ENCODE measurements at places on chromosomes 7 and 10.

- no peak for DNase-seq
Observed at GRCh38 chr10:46026106-46026505, 4.3 kb downstream of the NCOA4 start.

GRCh38 chr10:87038286-87038717, 18.2 kb downstream of the FAM25A start:
- DNase-seq, result no peak

DNA sequence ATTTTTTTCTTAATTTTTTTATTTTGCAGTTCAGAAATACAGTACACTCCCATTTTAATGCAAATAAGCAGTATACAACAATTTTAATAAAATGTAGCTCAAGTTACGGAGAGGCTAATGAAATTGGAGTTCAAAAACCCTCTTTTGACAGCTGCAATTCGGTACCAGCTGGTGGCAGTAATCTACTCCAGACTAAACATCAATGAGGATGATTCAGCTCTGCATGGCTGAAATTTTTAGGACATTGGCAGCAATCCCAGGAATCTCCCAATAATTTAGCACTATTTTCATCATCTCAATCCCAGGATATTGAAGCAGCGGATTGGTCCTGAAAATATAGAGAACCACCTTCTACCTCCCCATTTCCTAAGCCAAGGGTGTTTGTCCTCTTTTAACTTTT, 278.8 kb downstream of the CACNA2D1 start:
- no peak for DNase-seq

- no peak for DNase-seq
Observed at GRCh38 chr10:1643161-1643907, 94.0 kb downstream of the ADARB2 start.

DNA sequence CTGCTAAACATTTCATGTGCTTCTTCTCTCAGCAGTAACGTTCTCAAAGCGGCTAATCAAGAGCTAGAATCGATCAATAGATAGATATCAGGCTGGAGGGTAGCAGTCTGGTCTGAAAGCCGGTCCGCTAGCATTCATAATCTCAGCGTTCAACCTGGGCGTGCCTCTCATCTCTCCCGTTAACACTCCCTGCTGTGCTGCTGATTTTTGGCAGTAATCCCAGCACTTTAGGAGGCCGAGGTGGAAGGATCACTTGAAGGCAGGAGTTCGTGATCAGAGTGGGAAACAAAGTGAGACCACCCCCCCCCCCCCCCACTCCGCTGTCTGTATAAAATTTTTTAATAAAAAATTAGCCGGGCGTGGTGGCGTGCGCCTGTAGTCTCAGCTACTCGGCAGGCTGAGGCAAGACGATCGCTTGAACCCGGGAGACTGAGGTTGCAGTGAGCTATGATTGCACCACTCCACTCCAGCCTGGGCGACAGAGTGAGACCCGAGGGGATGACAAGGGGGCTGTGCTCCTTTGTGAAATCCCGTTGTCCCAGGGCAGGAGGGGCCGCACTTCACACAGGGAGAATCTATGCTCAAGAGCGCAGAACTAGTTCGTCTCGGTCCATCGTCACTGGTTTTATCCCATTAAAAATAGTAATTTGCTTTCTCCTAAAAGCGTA, 624 bp upstream of the CEP55 start:
- no peak for DNase-seq

GRCh38 chr10:19749185-19749729, 67.0 kb upstream of the PLXDC2 start:
- DNase-seq, result no peak

GRCh38 chr7:105020926-105021325, 6.9 kb downstream of the KMT2E start:
- no peak for DNase-seq

DNA sequence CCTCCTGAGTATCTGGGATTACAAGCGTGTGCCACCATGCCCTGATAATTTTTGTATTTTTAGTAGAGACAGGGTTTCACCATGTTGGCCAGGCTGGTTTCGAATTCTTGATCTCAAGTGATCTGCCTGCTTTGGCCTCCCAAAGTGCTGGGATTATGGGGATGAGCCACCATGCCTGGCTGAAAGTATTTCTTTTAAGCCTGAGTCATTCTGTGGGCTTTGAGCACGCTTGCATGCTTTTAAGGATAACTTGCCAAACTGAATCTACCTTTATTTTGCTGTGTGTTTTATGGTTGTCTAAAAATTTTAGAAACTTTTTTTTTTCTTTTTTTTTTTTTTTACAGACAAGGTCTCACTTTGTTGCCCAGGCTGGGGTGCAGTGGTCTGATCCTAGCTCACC, 33.2 kb downstream of the CNNM2 start:
- DNase-seq, result no peak

- DNase-seq, result no peak
Observed at GRCh38 chr7:35747611-35748010, 52.7 kb upstream of the HERPUD2 start.

- no peak for DNase-seq
Observed at GRCh38 chr10:48254750-48255512, 19.6 kb downstream of the FRMPD2 start.

DNA sequence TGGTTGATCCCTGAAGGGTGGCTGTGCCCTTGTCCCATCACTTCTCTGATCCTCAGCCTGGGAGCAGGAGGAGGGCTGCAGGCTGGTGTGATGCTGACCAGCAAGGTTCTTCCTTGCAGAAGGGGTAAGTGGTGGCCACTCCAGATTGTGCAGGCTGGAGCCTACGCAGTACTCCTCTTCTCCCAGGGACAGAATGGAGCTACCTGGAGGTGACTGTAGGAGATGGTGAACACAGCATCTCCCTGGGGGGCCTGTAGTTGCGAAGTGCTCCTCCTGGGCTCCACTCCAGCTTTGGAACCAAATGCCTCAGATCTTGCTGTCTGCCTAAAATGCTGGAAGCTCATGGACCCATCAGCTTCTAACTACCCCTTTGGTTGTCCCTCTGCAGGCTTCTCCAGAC, 323.6 kb upstream of the PODXL start:
- DNase-seq, result no peak

GRCh38 chr10:93746844-93747284, 10.9 kb upstream of the LGI1 start:
- peak; percentile 65 for DNase-seq

DNA sequence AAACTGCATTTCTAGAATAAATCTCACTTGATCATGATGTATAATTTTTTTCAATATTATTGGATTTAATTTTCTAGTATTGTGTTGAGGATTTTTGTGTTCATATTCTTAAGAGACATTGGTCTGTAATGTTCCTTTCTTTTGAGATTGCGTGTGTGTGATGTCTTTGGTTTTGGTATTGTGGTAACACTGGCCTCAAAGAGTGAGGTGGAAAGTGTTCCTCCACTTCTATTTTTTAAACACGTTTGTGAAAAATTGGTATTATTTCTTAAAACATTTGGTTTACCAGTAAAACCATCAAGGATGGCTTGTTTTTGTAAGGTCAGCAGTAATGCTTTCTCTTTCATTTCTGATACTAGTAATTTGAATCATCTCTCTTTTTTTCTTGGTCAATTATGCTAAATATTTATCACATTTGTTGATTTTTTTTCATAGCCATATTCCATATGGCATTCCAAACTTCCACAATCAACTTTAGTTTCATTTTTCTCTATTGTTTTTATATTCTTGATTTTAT, 290.2 kb upstream of the CDC14C start:
- no peak for DNase-seq

- DNase-seq, result no peak
Observed at GRCh38 chr7:114530057-114530611, 115.5 kb downstream of the FOXP2 start.

DNA sequence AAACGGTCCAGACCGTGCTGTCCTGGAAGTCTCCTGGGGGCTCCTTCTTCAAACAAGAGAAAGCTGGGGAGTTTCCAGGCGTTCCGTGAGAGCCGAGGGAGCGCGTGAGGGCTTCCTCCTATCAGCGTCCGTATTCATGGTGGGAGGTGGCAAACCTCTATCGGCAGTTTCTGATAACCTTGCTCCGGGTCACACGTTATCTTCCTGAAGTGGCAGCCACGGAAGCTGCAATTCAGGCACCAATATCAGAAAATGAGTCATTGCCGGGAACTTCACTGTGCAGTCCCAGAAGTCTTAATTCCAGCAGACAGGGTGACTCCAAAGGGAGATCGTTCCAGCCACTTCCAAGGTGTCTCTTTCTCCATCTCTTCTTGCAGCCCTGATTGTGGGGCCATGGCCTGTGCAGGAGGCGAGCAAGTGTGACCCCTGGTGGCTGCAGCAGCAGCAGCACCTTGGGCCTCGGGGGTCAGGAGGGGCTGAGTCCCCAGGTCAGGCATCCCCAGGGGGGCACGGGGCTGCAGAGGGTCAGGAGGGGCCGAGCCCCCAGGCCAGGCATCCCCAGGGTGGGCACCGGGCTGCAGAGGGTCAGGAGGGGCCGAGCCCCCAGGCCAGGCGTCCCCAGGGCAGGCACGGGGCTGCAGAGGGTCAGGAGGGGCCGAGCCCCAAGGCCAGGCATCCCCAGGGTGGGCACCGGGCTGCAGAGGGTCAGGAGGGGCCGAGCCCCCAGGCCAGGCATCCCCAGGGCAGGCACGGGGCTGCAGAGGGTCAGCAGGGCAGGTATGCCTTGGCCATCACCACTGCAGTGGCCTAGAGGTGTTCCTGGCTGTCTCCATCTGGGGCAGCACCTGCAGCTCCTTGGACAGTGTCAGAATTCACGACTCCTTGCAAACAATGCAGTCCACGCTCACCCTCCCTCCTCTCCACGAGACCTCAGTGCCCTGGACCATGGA, 538.7 kb downstream of the DNAJB6 start:
- peak; percentile 65 for DNase-seq

DNA sequence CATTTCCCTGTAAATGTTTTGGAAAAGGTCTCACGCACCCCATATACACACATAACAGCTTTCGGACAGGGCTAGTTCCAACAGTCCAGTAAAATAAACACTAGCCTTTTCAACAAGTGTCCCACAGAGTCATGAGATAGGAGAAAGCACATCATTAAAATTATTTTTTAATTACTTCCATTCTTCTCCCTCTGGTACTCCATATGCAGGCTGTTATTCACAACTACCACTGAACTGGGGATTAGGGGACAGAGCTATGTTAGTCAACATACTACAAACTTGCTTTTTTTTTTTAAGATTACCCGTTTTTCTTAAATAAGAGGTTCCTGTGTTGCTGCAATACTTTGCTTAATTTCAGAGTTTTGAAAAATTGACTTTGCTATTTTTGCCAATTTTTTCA, 576.6 kb upstream of the KCND2 start:
- DNase-seq, result no peak

- no peak for DNase-seq
Observed at GRCh38 chr10:24376731-24377130, 167.8 kb downstream of the KIAA1217 start.

- no peak for DNase-seq
Observed at GRCh38 chr10:79335470-79336235, 11.6 kb upstream of the PPIF start.
